ENCODE measurements at places on chromosomes 6 and 20. TPM values are rescaled to one million over a fixed set of nuclear protein-coding genes. Genes with fewer than 3 reads are reported as not detected.

- peak; percentile 69 for DNase-seq
- peaks cover 22% of the 10 kb centered on the region for H3K4me1 ChIP-seq
- peak overlapping the region; percentile 81 for H3K4me3 ChIP-seq
- H3K27me3 ChIP-seq, result no peaks in the 10 kb centered on the region
- H3K36me3 ChIP-seq, result peaks cover 8% of the 10 kb centered on the region
These were observed 704 bp downstream of the TOP1 start for GRCh38 chr20:41029150-41029901.

DNA sequence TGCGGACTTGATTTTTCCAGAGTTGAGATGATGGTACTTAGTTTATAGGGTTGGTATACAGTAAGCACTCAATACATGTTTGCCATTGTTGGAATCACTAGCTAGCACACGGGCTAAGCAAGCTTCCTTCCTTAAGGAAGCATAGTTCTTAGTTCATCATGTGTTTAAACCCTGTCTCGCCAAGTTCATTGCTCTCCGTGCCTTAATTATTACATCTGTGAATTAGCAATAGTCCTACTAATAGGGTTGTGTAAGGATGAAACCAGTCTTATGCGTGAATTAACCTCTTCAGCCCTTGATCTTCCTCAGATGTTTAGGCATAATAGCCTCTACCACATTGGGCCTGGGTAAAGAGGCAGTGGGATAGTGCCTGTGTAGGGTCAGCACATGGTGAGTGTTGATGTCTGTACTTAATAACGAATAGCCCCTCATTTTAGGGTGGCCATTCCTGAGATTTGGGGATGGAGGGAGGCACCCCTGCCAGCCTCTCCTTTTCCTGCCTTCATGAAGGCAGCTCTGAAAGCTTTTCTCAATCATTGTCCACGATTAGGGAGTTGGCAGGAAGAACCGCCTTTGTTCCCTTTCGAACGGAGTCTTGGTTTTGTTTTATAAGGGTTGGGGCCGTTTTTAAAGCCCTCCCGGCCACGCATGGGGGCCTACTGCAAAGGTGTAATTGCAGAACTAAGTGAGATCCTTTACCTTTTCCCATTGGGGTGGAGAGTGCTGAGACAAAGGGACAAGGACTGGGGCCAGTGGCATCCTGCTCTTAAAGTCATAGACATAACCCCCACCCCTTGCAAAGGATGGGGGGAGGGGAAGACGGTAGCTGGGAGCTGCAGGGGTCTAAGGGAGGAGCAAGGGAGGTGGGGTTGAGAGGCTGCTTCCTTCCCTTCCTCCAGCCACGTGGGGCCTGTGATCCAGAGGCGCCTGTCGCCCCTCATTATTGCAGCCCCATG lies 2.1 kb downstream of the DNMT3B start:
- H3K27me3 ChIP-seq, result peaks cover 3% of the 10 kb centered on the region
- H3K4me3 ChIP-seq, result no peak overlapping the region
- H3K4me1 ChIP-seq, result peaks cover 14% of the 10 kb centered on the region
- DNase-seq, result no peak

GRCh38 chr20:45630371-45630770 lies 713 bp downstream of the WFDC9 start:
- DNase-seq, result no peak
- H3K27me3 ChIP-seq, result no peaks in the 10 kb centered on the region
- H3K4me3 ChIP-seq, result no peak overlapping the region
- H3K36me3 ChIP-seq, result no peaks in the 10 kb centered on the region
- H3K27ac ChIP-seq, result no peak overlapping the region

- H3K36me3 ChIP-seq, result no peaks in the 10 kb centered on the region
- H3K27me3 ChIP-seq, result peaks cover 19% of the 10 kb centered on the region
- no peak overlapping the region for H3K27ac ChIP-seq
- DNase-seq, result no peak
- no peaks in the 10 kb centered on the region for H3K4me1 ChIP-seq
- no peak overlapping the region for H3K4me3 ChIP-seq
These were observed 79.0 kb upstream of the DUSP22 start for GRCh38 chr6:213284-213683.

DNA sequence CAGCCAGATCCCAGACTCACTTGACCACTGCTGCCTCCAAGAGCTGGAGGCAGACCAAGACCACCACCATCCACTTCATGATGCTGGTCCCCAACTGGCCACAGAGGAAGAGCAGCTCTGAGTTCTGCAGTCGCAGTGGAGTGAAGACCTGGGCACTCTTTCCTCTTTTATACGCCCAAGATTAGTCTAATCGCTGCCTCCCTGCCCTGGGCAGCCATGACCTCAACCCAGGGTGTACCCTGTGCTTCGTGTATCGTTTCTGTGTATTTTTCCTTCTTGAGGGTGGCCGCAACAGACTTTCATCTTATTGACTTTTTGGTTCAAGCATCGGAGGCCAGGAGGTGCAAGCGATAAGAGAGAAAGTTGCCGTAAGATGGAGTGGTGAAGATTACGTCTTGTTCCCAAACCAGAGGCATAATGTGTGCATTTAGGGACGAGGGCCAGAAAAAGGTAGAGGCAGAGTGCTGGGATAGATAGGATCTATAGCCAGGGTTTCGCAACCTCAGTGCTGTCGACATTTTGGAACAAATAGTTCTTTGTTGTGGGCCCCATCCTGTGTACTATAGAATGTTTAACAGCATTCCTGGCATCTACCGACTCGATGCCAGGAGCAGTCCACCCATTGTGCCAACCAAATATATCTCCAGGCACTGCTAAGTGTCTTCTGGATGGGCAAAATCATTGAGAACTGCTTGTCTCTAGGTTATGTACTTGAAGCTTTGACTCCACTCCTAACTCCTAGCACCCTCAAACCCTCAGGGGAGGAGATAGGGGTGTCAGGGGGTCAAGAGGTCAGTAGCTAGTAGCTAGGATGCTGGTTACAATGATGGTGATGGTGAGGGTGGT lies at the start of gene PGC:
TSS of gene PGC (minus strand) at position 142 of the 846 bp plus-strand sequence. CDS start at position 79, 63 bp downstream.
- H3K4me3 ChIP-seq, result no peak within 1 kb of the TSS
- DNase-seq, result no peak
- no peaks in the 10 kb centered on the region for H3K36me3 ChIP-seq
- peaks cover 2% of the 10 kb centered on the region for H3K27me3 ChIP-seq

DNA sequence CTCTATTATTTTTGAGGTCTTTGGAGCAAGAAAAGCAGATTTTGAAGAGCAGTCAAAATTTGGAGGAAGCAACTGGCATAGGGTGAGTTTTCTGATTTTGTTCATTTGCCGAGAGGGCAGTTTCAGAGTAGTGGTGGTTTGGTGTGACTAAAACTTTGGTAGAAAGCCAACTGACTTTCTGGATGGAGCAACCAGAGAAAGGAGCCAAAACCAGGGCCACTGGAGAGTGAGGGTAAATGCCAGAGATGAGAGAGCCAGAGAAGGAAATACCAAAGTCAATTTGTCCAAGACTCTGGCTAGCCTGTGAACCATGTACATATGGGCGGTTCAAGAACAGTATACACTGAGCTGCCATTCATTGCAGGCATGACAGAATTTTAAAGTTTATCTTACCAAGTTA lies 40.5 kb upstream of the ZBTB24 start:
- no peak overlapping the region for H3K27ac ChIP-seq
- no peaks in the 10 kb centered on the region for H3K4me1 ChIP-seq
- no peaks in the 10 kb centered on the region for H3K36me3 ChIP-seq
- no peak overlapping the region for H3K4me3 ChIP-seq

DNA sequence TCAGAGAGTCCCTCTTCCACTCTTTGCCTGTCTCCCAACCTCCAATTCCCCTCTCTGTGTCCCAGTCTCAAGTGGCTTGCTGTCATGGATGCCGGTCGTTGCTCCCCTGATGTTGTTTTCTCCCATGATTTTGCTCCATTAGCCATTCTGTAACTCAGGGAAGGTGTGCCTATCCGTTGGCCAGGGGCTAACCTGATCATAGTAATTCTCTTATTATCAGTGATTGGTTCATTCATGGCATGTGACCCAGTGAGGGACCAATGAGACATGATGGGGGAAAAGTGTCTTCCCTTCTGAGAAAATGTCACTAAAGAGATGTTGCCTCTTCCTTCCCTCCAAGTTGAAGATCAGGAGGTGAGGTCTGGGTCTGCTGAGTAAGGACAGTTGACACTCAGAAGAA lies 214.5 kb downstream of the FARS2 start:
- no peak for DNase-seq
- H3K27me3 ChIP-seq, result no peaks in the 10 kb centered on the region
- no peak overlapping the region for H3K27ac ChIP-seq

DNA sequence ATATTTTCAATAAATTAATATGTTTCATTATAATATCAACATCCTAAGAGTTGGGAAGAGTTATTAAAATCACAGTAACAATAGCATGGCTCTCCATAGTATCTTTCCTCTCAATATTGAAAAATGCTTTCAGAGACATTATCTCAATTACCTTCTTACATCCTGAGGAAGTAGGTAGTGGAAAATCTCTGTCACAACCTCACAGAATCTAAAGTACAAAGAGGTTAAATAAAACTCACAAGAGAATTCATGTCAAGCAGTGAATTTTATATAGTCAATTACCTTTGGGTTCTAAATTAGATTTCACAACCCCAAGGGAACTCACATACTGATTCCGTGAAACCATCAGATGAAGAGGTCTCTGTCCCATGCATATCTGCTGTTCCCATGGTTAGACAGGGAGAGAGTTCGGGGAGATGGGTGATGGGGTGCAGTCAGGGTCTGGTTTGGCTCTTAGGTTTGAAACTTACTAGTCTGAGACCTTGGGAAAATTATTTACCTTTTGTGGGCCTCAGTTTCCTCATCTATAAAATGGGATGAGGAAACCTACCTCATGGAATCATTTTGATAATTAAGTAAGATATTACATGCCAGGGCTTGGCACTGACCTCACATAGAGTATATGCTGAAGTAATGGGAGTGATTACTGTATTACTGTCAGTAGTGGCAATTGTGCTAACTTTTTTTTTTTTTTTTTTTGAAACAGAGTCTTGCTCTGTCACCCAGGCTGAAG lies 74.0 kb upstream of the SNX9 start:
- H3K4me3 ChIP-seq, result no peak overlapping the region
- no peak for DNase-seq
- no peaks in the 10 kb centered on the region for H3K36me3 ChIP-seq
- H3K27ac ChIP-seq, result peak overlapping the region; percentile 59
- no peaks in the 10 kb centered on the region for H3K4me1 ChIP-seq
- H3K27me3 ChIP-seq, result no peaks in the 10 kb centered on the region

GRCh38 chr6:144519426-144519825 lies 234.3 kb downstream of the UTRN start:
- no peaks in the 10 kb centered on the region for H3K27me3 ChIP-seq
- DNase-seq, result peak; percentile 78
- no peak overlapping the region for H3K4me3 ChIP-seq
- H3K4me1 ChIP-seq, result no peaks in the 10 kb centered on the region

GRCh38 chr20:39070484-39071231 lies 108.5 kb downstream of the DHX35 start:
- no peak overlapping the region for H3K27ac ChIP-seq
- H3K36me3 ChIP-seq, result no peaks in the 10 kb centered on the region
- H3K4me3 ChIP-seq, result no peak overlapping the region
- H3K27me3 ChIP-seq, result peaks cover 5% of the 10 kb centered on the region
- H3K4me1 ChIP-seq, result no peaks in the 10 kb centered on the region

GRCh38 chr6:107235511-107235910 lies 120.2 kb upstream of the BEND3 start:
- no peaks in the 10 kb centered on the region for H3K27me3 ChIP-seq
- DNase-seq, result peak; percentile 9
- no peaks in the 10 kb centered on the region for H3K4me1 ChIP-seq

GRCh38 chr6:117418320-117418719 lies 7.4 kb downstream of the ROS1 start:
- H3K27ac ChIP-seq, result no peak overlapping the region
- H3K4me1 ChIP-seq, result no peaks in the 10 kb centered on the region
- no peak for DNase-seq

DNA sequence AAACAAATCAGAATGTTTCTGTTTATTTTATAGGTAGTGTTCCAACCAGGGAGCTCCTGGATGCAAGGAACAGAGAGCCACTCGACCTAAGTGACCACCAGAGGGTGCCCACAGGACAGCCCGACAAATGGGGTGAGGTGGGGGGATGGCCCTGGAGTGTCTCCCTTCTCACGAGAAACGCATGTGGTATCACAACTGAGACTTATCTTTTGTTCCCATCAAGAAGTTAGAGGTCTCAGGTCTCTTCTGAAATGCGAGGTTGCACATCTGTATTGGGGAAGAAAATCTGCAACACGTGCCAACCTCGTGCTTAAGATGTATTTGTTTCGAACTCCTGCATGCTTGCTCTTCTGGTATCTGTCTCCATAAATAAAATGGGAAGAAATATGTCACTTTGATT lies 104.0 kb downstream of the ISM1 start:
- no peaks in the 10 kb centered on the region for H3K4me1 ChIP-seq
- H3K27me3 ChIP-seq, result no peaks in the 10 kb centered on the region
- no peaks in the 10 kb centered on the region for H3K36me3 ChIP-seq
- H3K27ac ChIP-seq, result no peak overlapping the region
- DNase-seq, result no peak

GRCh38 chr6:100664274-100665040 lies 199.7 kb upstream of the SIM1 start:
- H3K4me3 ChIP-seq, result no peak overlapping the region
- DNase-seq, result peak; percentile 32
- H3K36me3 ChIP-seq, result no peaks in the 10 kb centered on the region
- no peaks in the 10 kb centered on the region for H3K4me1 ChIP-seq
- H3K27ac ChIP-seq, result no peak overlapping the region

DNA sequence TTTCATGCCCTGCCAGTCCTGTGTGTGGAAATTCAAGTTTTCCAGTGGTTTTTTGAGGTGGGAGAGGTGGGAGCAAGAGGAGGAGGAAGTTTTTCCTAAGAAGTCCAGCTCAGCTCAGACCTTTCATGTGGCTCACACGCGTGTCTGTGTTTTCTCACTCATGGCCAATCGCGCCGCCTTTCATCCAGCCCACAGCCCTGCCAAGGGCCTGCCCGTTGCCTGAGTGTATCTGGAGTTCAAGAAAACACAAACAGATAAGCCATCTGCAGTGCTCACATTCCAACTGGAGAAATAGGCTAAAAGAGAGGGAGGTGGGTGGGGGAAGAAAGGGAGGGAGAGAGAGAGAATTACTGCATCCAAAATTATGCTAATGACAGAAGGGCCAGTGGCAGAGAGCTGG lies 12.6 kb upstream of the MPC1 start:
- peak overlapping the region; percentile 20 for H3K27ac ChIP-seq
- peaks cover 8% of the 10 kb centered on the region for H3K4me1 ChIP-seq
- H3K4me3 ChIP-seq, result no peak overlapping the region

GRCh38 chr20:45487231-45487635 lies 17.7 kb downstream of the WFDC2 start:
- H3K4me3 ChIP-seq, result no peak overlapping the region
- H3K27me3 ChIP-seq, result peaks cover 18% of the 10 kb centered on the region
- DNase-seq, result no peak
- H3K4me1 ChIP-seq, result no peaks in the 10 kb centered on the region
- H3K36me3 ChIP-seq, result no peaks in the 10 kb centered on the region

The OR2H1 gene
- polyA plus RNA-seq, result not detected

The SYTL3 gene
- 10.5 TPM for polyA plus RNA-seq

The HLA-DPA1 gene
- 13.0 TPM for polyA plus RNA-seq

The ADTRP gene
- polyA plus RNA-seq, result 0.12 TPM

The NANP gene
- polyA plus RNA-seq, result 3.8 TPM

The SLC25A27 gene
- polyA plus RNA-seq, result 21.1 TPM

The SNAP91 gene
- 1.5 TPM for polyA plus RNA-seq

The RCAN2 gene
- polyA plus RNA-seq, result 4.5 TPM

The CNBD2 gene
- 0.22 TPM for polyA plus RNA-seq

The OSER1 gene
- 26.9 TPM for polyA plus RNA-seq

The ERVFRD-1 gene
- 0.14 TPM for polyA plus RNA-seq
